ENCODE measurements at places on chromosomes 5 and 9.

- DNase-seq: peak; percentile 49
These were observed 56.7 kb downstream of the TSSK1B start for GRCh38 chr5:113378081-113378480.

DNA sequence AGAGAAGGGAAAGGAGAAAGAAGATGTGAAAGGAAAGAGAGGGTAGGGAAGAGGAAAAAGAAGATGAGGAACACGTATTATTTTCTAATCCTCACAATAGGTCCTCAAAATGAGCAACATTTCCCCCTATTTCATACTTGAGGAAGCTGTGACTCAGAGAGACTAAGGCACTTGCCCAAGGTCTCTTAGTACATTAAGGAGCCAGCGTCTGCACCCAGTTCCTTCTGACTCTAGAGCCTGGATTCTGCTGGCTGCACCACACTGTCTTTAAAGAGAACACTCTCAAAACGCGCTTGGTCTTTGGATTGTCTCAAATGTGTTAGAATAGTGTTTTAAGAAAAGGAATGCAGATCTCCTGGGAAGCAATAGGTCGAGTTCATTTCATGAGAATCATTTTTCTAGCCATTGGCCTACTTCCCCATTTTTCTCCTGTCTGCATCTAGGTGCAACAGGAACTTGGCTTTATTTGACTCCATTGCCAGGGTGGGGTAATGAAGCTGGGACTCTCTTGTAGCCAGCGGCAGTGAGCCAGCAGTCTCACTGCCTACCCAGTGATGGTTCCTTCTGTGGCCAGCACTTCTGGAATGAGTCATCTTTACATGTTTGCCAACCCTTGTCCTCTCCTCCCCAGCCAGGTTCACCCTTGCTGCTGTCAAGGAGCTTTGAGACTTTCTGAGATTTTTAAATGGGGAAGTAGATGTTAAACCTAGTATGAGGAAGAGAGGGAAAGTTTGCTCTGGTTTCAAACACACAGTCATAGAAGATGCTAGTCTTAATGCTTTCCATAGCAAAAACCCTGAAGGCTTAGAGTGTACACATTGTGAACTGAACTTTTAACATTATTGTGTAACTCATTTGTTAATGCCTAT lies 82.7 kb downstream of the DOCK8 start:
- peak; percentile 99 for DNase-seq

- no peak for DNase-seq
These were observed 7.7 kb upstream of the SLC35D2 start for GRCh38 chr9:96391021-96391765.

- DNase-seq: no peak
These were observed 10.5 kb upstream of the ELL2 start for GRCh38 chr5:95972196-95972595.

DNA sequence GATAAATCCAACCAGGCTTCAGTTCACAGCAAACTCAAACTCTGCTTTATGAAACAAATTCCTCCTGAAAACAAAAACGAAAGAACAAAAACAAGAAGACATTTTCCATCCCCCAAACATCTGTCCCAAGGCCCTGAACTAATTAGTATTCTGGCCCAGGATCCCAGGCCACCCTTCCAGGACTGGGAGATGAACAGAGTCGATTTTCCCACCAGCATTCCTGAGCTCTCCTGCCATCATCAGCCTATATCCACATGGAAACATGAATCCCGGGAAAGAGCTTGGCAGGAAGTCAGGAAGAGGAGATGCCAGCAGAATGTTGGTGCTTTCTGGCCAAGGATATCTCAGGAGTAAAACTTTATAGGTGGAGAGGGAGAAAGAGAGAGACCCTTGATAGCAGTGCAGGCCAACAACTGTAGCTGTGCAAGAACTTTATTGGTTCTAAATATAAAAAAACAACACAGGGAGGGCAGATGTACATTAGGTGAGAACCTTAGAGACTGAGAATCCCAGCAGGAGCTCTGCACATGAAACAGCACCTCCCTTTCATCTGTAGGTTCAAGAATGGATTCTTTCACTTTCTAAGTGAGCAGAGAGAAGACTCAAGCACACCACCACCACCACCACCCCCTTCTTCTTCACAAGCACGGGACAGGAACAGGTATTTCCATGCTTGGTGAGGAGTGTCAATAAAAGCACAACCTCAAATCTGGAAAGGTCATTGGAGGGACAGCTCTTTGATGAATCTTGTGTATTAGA lies 190.7 kb upstream of the TAS2R1 start:
- DNase-seq: no peak
